Stimulated activated CD8-positive, alpha-beta memory T cell treated with anti-CD3 and anti-CD28 coated beads, Interleukin-15, amount 100 ng/mL, for 24 hours (primary cell): ENCODE measurements at places on chromosomes 4 and X.

DNA sequence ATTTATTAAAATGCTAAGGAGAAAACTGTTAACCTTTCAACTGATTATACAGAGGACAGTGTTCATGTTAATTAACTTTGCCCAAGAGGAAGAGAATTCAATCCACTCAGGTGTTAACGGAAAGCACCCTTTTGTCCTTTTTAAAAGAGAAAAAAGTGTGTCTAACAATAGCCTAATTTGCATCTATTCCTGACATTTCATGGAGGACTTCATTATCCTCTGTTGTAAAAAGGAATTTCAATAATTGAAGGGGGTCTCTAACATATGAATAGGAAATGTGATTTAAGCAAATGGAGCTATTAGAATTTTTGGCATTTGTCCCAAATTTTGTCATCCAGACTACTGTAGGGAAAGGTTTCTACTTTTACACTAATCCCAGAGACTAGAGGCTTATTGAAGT lies 44.6 kb upstream of the GC start:
- no peak for DNase-seq

- DNase-seq, result no peak
Measured at GRCh38 chr4:2087170-2087569, 28.0 kb downstream of the NAT8L start.

DNA sequence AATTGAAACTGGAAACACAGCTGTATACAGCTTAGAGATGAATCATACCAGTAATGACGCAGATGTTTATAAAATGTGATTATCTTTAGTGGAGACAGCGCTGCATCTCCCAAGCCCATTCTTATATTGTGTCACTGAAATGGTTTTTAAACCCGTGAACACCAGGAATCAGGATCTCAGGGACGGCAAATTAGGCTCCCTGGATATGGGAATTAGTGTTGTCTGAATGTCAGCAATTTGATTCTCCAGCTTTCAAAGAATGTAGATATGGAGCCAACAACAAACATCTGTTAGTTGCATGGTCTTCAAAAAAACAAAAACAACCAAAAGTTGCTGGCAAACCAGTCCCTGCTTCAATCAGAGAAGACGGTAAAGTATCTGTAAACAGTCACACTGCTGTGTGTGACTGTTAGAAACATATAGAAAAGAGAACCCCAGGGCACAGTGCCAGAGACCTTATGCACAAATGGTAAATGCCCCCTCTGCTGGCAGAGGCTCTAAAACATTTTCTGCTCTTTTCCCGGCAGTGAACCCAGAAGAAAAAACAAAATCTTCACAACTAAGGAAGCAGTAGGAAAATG lies 351.9 kb upstream of the FTHL17 start:
- DNase-seq, result no peak

GRCh38 chrX:12896935-12897334 lies 9.5 kb upstream of the TLR8 start:
- DNase-seq, result no peak

DNA sequence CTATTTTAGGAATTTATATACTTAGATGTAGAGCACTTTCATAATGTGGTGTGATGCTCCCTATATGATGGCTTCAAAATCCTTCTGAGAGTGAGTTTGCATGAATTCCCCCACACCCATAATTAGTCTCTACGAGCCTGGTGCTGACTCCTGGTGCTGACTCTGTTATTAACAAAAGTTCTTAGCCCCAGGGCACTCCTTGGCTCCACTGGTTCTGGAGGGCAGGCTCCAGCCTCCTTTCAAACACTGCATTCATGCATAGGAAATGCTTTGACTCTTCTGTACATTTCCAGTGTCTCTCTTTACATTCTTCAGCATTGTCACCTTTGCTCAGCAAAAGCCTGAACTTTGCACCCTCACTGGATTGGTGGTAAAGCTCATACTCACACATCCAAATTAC lies 64.0 kb downstream of the LNX1 start:
- no peak for DNase-seq

DNA sequence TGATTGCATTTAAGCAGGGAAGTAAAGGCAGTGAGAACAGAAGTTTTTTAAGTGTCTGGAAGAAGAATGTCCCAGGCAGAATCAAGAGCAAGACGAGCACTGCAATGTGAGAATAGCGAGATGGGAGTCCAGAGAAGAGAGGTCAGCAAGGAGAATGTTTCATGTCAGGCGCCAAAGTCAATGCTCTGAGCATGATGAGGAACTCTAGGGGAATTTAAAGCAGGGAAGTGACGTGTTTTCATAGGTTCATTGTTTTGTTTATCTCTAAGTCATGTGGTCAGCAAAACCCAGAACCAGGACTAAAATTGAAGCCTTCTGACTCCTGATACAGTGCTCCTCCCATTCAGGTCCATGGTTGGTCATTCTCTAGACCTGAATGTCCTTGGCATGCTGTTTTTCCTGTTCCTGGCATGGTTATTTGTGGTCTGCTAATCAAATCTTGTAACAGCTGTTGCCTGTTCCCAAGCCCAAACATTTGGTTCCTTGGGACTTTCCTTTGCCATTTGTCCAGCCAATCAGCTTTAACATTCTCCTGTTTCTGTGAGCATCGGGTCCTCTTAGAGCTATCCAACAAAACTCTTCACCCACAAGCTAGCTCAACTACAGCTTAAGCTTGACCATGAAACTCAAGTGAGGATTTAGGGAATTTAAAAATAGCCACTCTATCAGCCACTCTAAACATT lies 37.7 kb downstream of the PTCHD1 start:
- no peak for DNase-seq

GRCh38 chrX:11449613-11450012 lies 156.4 kb downstream of the AMELX start:
- no peak for DNase-seq

- DNase-seq, result no peak
Measured at GRCh38 chr4:66062044-66062443, 391.8 kb upstream of the EPHA5 start.

GRCh38 chr4:112381996-112382692 lies 85.0 kb downstream of the ALPK1 start:
- DNase-seq, result no peak

DNA sequence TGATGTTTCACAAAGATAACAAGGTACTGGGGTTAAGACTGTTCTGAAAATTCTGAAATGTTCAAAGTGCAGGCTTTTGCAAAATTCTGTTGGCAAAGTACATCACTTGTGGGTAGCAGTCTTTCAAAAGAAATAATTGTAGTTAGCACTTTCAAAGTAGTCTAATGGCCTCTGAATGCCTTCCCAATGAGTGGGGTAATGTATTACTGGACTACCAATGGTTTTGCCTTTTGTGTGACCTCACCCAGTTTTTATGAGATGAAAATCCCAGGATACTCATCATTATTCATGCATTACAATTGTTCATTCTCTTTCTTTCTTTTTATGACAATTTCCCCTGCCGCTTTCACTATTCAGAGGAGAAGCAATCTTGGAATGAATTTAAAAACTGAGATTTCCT lies 686.1 kb downstream of the GLUD2 start:
- DNase-seq, result no peak

GRCh38 chr4:16659079-16659478 lies 239.4 kb downstream of the LDB2 start:
- no peak for DNase-seq

GRCh38 chrX:34487364-34487763 lies 169.7 kb downstream of the TMEM47 start:
- DNase-seq, result no peak

DNA sequence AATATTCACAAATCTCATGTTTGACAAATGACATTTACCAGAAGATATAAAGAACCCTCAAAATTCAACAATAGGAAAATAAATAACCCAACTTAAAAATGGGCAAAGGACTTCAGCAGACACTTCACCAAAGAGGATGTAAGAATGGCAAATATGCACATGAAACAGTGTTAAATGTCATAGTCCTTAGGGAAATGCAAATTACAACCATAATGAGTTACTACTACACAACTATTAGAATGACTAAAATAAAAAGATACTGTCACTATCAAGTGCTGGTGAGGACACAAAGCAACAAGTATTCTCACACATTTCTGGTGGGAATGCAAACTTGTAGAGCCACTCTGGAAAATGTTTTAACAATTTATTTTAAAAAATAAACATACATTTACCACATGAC lies 40.8 kb upstream of the NR0B1 start:
- no peak for DNase-seq

GRCh38 chr4:127936974-127937373 lies 28.0 kb downstream of the MFSD8 start:
- DNase-seq, result no peak

- no peak for DNase-seq
Measured at GRCh38 chr4:7059662-7060061, 8.2 kb downstream of the GRPEL1 start.

DNA sequence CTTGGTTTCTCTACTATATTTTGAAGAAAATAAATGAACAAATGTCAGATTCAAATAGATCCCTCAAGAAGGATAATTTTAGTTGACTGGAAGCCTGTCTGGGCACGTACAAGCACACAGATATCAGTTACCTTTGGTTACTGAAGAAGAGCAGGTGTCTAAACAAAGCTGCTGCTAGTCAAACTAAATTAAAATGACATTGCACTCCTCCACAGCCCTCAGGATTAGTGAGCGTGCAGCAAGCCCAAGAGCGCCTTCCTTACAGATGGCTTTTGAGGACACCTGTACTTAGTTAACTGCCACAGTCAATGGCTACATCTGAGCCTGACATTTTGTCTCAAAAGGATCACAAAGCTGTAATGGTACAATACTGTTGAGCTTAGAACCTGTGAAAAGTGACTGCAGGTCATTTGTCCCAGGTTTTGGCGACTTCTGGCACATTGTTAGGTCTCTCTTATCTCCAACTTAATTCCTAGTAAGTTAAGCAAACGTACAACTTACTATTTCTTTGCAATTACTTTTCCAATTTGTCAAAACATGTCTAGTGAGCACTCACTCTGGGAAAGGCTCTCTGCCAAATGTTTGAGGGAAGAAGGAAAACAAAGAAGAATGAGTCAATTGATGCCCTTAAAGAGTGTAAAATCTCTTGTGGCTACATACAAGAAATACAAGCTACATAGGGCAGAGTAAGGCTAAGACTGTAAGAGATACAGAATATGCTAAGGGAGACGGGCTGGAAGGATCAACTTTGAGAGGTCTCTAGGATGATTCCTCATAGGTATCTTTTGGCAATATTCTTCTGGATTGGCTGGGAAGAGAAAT lies 25.6 kb upstream of the DAPP1 start:
- DNase-seq, result no peak

GRCh38 chr4:27327421-27328181 lies 467.0 kb downstream of the STIM2 start:
- no peak for DNase-seq

GRCh38 chr4:158410272-158410671 lies 111.4 kb upstream of the RXFP1 start:
- no peak for DNase-seq

DNA sequence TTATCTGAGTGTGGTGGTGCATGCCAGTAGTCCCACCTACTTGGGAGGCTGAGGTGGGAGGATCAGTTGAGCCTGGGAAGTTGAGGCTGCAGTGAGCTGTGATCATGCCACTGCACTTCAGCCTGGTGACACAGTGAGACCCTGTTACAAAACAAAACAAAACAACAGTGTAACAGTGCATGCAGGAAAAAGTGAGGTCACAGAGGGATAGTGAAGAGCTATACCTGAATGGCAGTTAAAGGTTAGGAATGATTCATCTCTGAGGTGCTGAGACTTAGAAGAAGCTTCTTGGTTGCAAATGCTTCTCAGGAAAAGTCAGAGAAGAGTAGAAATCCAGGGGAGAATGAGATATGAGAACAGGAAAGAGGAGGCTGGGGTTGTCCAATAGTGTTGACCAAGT lies 178.7 kb downstream of the FRAS1 start:
- DNase-seq, result no peak

GRCh38 chrX:80223982-80224579 lies 196.2 kb upstream of the TENT5D start:
- DNase-seq, result no peak

DNA sequence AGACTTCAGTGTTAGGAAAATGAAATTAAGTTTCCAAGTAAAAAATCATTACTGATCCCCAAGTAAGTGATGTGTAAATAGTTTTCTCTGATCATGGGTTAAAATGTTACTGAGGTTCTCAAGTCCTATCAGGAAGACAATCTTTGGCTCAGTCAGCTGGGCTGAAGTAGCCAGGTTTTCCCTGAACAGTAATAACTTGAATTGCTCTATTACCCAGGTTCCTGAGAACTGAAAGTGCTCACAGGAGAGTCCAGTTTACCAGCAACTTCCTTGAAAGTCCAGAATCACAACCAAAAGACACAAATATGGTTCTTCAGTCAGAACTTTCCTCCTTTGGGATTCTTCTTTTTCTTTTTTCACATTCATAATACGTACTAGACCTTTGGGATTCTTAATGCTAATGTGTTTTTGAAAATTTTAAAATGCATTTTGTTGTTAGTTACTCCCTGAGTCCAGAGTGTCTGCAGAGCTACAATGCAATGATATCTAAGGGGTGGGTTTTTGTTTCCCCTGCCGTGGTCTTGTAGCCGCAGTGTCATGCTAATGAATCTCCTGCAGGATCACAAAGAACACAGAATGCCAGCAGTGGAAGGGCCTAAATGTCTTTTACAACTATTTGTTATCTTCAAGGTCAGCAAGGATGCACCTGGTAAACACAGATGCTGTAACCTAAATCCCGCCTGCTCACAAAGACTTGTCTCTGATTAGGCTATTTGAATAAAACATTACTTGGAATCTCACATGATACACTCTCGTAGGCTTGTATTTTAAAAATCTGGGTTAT lies 439.8 kb upstream of the NR3C2 start:
- DNase-seq, result no peak

GRCh38 chrX:151793886-151794285 lies 59.3 kb downstream of the CNGA2 start:
- DNase-seq, result no peak

GRCh38 chrX:78946178-78946931 lies 1.2 kb downstream of the P2RY10 start:
- DNase-seq, result no peak

DNA sequence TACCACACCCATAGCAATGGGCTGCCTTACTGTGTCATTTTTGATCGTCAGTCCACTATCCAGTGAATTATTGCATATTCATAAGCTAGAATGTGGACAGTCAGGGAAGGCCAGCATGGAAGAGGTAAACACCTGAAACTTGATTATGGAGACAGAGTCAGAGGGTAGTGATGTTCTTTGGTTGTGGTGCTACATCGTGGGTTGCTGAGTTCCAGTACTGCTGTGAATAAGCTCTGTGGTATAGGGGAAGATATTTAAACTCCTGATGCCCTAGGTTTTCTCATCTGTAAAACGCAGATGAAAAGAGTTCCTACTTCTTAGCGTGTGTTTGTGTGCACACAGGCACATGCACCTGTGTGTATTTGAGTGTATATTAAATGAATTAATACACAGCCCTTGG lies 69.9 kb downstream of the CPE start:
- DNase-seq, result no peak

- no peak for DNase-seq
Measured at GRCh38 chr4:30860978-30861377, 140.8 kb downstream of the PCDH7 start.
